ENCODE measurements at places on chromosomes 7 and 10.

DNA sequence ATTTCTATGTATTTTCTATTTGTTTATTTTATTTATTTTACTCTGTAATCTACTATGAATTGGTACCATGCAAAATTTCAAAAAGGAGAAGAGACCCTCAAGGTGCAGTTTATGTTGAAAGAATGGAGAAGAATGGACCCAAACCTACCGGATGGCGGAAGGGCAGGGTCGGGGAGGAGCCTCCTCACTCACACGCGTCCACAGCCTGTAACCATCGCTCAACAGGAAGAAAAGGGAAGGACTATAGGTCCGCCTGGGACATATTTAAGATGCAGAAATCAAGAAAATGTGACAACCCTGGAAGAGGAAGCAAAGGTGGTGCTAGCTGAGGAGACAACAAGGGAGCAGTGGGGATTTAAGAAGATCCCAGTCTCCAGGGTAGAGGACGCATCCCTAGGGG, 158.4 kb downstream of the COBL start:
- DNase-seq, result no peak

- DNase-seq, result no peak
Observed at GRCh38 chr10:62376071-62377025, 2.2 kb downstream of the ZNF365 start.

DNA sequence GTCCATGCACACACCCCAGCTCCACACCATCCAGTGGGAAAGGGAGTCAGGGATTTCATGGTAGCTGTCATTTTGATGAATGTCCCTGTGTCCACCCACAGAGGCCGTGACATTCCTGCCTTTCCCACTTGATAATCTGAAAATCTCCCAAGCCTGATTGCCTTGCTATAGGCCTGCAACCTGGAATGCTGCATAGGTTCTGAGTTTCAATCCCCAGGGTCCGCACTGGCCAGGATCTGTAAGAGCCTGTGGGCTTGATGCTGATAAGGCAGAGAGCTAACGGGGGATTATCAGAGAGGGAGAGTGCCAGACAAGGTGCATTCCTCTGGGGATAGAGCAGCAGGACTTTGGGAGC, 57.5 kb downstream of the RBM20 start:
- no peak for DNase-seq

GRCh38 chr7:66668677-66669076, 40.0 kb downstream of the KCTD7 start:
- no peak for DNase-seq

- DNase-seq, result no peak
Observed at GRCh38 chr7:43637114-43637806, 54.4 kb downstream of the STK17A start.

- DNase-seq, result peak; percentile 2
Observed at GRCh38 chr7:107661081-107661864, 645 bp downstream of the SLC26A4 start.

DNA sequence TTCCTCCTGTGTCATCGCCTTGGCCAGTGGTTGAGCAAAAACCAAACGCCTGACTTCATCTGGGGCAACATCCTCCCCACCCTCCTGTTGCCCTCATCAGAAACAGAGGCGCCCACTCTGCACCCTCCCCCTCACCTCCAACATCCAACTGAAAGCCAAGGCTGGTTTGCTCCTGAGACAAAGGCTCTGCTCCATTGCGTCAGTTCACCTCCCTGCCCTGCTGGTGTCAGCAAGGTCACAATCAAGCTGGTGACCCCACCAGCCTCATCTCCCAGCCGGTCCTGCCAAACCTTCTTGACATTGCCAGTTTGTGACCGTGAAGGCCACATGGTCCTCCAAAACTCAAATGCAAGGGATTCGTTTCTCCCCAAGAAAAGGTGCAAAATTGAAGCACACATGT, 131.7 kb upstream of the ADAM12 start:
- DNase-seq, result no peak

GRCh38 chr10:131016556-131016955, 295.0 kb downstream of the TCERG1L start:
- DNase-seq, result no peak

- peak; percentile 95 for DNase-seq
Observed at GRCh38 chr7:39949971-39950472, at the start of gene CDK13. CDK13 (plus strand) TSS chr7:39950256; CDS start chr7:39950642, 386 bp downstream.

DNA sequence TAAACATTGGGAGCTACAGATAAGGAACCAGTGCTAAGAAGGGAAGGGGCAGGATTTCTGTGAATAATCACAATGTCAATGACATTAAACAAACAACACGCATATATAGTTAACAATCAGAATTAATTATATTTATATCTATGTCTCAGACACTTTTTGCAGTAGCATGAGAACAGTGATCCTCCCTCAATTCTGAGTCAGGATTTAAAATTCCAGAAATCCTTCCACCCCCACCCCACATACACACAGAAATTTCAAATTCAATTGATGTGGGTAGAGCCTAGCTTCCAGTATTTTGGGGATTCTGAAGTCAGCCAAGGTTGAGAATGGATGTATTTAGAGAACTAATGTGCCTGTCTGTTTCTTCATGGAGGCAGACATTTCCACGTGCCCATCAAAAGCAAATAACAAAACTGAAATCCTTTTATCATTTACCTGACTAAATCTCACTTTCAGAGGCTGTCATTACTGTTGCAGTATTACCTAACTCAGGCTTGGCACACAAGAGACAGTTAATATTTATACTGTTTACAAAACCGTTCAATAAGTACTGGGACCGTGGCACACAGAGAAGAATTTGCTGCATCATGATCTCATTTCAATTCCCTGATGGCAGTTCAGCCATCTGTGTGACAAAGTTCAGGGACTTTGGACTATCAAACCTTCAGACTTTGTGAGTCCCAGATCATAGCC, 116.6 kb upstream of the PALS2 start:
- DNase-seq, result no peak

DNA sequence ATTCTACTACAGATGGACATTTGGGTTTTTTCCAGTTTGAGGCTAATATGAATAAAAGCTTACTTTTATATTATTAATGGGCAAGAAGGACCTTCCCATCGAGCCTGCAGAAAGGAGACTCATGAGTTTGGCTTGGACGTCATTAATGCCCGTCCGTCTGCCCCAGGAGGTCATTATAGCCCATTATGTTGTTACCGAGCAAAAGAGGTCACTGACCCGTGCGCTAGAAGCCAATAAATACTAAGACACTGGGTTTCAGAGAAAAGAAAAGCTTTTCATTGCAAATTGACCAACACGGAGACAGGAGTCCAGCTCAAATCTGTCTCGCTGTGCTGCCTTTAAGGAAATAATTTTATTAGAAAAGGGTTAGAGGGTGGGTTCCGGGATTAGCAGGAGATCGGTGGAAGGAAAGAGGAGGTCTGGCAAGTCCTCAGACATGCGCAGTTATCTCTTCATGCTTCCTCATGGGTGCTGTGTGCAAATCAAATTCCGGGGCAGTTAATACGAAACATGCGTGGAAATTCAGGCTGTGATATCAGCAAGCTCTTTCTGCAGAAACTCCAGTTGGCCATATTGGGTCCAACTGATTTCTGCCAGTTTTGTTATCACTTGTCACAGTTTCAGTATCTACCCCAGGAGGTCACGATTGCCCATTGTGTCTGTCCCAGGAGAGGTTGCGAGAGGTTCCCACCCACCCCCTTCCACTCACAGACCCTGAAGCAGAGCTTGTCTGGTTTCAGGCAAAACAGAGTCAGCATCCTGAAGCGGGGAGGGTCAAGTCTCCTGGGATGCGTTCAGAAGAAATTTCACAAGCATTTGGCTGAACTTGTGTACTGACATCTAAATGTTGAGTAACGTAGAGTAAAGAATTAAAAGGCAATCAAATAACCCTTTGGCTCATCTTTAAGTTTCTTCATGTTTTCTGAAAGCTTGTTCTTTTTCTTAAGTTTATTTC, 1.1 kb upstream of the GALNTL5 start:
- DNase-seq, result no peak

- DNase-seq, result no peak
Observed at GRCh38 chr7:73715648-73716317, 3.7 kb downstream of the STX1A start.

- DNase-seq, result no peak
Observed at GRCh38 chr7:55080000-55080623, 61.3 kb downstream of the EGFR start.

DNA sequence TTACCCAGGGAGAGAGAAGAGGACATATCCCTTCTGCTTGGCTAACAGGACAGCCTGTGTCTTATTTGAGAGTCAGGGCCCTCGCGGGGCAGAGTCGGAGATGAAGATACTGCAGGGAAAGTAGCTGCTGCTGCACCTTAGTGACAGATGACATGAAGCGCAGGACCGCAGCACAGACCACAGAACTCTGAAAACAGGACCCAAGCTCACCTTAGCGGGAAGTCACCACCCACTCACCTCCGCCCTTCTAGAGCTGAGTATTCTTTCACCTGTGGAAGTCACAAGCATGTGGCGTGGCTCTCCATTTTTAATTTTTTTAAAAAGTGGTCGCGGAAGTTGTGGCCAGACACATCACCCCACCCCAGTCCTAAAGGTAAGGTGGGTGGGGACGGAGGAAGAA, 191.4 kb downstream of the FAM107B start:
- peak; percentile 70 for DNase-seq

- DNase-seq, result peak; percentile 37
Observed at GRCh38 chr10:48658243-48658974, 26.3 kb upstream of the WDFY4 start.

- no peak for DNase-seq
Observed at GRCh38 chr10:13709931-13710650, 123.3 kb downstream of the PRPF18 start.

DNA sequence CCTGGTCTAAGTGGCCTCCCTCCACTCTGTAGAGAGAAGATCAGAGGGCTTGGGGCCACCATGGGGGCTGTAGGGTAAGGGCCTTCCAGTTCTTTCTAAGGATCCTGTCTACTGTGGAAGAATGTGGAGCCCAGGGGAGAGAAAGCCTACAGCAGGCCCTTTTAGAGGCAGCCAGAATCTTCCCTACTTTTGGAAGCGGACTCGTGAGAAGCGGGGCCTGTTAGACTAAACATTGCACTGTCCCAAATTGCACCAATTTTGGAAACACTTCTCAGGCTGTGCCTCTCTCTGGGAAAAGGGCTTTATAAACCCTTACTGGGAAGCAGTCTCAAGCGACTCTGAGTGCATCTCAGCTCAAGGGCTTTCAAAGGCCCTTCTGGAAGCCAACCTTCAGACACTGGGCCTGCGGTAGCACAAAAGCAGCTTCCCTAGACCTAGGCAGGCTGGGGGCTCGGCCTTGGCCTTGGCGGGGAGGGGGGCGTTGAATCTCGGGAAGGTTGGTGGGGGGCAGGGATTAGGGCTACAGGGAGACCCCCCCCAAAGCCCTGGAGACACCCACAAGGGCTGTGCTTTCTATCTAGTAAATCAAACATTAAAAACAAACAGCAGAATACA, 298.1 kb downstream of the GFRA1 start:
- no peak for DNase-seq

DNA sequence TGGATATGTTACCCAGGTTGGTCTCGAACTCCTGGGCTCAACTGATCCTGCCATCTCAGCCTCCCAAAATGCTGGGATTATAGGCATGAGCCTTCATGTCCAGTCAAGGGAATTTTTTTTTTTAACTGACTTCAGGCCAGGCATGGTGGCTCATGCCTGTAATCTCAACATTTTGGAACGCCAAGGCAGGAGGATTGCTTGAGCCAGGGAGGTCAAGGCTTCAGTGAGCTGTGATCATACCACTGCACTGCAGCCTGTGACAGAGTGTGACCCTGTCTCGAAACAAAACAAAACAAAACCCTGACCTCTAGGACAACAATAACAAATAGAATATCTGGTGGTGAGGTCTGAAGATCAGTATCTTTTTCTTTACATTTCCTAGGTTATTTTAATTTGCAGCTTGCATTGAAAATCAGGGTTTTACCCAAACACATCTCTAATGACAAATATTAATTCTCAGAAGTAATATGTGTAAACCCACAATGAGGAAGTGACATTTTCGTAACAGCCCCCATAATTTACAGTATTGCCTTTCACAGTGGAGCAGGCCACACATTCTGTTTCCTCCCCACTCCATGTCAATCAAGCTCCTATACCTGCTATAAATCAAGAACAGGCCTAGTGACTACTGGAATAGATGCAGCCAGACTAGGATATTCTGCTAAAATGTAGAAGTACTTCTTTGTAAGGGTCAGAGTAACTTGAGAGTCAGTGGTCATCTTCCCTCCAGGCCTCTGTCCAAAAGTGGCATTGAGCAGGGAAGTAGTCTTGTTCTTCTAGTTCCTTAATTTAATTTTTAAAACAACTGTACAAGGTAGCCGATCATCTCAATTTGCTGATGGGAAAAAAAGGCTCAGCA, 43.3 kb upstream of the ECHDC3 start:
- DNase-seq, result no peak

GRCh38 chr10:17092986-17093803, 36.4 kb downstream of the CUBN start:
- DNase-seq, result no peak

DNA sequence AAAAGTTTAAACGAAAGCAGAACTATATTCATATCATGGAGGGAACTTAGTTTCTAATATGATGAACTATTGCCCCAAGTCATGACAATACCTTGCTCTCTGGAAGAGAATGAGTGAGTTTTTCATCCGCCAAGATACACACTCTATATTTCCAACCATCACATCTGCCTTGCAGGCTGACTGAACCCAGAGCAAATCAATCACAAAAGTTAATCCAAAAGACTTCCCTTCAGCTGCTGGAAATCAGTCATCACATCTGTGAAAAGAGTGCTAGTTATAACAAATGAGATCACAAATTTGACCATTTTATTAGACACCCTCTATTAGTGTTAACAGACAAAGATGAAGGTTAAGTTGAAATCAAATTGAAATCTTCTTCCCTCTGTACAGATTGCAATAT, 261.7 kb upstream of the PRKCQ start:
- DNase-seq, result no peak

DNA sequence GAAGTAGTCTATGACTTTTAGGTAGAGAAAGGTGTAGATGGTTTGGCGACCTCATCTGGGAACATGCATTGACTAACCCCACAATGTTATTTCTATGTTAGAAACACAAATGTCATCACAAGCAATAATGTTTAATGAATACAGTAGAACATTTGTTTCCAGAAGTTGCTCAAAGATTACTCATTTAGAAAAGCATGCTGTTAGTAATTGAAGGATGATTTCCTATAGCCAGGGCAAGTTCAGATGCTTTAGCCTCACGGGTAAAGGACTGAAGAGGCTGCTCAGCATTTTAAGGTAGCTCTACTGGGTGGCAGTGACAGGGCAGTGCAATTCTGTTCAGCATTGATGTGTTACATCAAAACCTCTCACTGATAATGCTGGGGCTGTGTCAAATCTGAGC, 199.3 kb upstream of the FZD1 start:
- DNase-seq, result no peak

DNA sequence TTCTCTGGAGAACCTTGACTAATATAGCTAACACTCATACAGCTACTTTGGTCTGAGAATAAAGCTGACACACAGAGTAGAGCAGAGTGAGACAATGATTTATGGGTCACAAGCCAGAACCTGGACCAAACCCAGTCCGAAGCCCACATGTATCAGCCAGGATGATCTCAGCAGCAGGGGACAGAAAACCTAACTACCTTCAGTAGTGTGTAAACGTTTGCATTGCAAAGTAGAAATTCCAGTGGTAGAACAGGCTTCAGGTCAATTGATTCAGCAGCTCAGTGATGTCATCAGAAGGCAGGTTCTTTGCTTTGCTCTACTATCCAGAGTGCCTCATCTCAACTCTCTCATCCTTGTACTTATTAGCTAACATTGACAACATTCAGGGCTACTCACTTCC, 62.5 kb upstream of the PALS2 start:
- no peak for DNase-seq

All from effector memory CD8-positive, alpha-beta T cell (primary cell).